ENCODE measurements at places on chromosomes 1 and 21.

- no peak for DNase-seq
Measured at GRCh38 chr1:26701266-26701994, 5.6 kb downstream of the ARID1A start.

GRCh38 chr1:193033610-193034009 is 25.6 kb downstream of the UCHL5 start:
- no peak for DNase-seq

DNA sequence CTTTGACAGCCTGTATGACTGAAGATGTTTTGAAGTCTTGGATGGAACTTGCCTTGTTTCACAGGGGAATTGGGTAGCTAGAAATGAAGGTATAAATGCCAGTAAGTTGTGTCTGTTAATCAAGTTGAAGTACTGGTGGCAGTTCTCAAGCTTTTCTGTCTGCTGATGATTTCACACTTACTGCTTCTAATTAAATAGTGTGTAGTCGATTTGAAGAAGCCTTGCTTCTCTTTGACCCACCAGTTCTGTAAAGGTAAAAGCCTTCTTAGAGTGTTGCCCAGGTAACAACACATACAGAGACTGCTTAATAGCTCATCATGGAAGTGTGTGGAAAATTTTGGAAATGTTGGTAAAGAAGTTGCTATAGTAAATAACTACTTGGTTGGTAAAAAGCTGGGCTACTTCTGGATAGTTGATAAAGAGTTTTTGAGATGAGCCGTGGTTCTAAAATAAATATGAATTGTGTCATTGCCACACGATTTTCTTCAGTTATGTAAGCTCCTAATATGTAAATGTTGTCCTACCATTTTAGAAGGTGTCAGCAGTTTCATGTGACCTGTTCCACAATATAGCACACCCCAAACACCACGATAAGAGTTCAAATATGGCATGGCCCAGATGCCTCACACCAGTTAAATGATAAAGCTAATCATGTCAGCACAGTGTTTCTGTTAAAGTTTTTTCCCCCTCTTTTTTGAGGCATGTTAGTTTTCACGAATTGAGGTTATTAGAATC is 7.4 kb downstream of the RABGAP1L start:
- DNase-seq = no peak

GRCh38 chr1:82995951-82996350 is 1003.0 kb downstream of the TTLL7 start:
- DNase-seq = no peak

DNA sequence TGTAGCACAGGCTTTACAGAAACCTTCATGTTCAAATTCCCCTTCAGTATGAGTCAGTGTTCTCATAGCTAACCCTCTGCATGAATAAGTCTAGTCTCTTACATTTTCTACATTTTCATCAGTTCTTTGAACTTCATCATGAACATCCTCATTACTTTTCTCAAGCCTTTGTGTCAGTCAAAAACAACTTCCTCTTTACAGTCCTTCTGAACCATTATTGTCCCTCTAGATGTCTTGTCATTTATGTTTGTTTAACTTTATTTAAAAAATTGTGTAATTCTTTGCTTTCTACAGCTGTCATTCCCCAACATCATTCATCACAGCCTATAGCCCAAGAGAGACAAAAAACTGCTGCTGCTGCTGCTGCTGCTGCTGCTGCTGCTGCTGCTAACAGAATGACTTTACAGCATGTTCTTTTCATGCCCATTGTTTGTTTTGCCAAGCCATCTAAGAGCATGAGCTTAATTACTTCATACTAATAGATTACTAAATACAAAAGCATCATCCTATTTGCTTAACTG is 133.1 kb downstream of the LRRC40 start:
- no peak for DNase-seq

GRCh38 chr21:27001526-27001925 is 34.6 kb upstream of the ADAMTS5 start:
- no peak for DNase-seq

GRCh38 chr1:160560045-160560705 is 19.1 kb downstream of the CD84 start:
- no peak for DNase-seq

DNA sequence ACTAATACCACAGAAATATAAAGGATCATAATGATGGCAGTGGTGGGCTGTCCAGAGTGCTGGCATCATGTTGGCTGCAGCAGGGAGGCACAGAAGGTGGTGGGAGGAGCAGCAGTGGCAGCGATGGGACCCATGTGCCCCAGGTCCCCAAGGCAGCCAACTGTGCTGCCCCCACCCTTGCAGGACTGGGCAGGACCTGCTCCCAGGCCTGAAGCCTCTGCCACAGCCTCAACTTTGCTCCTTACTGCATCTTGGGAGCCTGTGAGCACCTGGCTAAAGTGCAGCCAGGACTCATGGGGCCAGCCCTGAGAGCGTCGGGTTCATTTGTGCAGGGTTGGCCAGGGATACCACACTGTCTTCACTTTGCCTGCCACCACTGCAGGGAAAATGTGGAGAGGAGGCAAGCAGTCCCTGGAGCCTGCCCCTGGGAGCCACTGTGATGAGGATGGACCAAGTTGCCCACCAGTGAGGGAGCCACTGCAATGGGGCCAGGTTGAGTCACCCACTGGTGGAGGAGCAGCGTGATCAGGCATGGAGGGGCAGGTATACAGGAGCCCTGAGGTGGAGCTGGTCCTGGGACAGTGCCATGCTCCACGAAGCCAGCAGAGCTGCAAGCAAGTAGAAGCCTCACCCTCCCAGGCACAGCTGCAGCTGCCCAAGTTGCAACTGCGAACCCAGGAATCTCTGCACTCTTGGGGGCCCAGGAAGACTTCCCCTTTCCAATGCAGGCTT is 25.3 kb upstream of the DENND1B start:
- no peak for DNase-seq

- no peak for DNase-seq
Measured at GRCh38 chr1:39540504-39541031, 36.0 kb downstream of the PABPC4 start.

- no peak for DNase-seq
Measured at GRCh38 chr1:38586993-38587646, 272.5 kb downstream of the RRAGC start.

- no peak for DNase-seq
Measured at GRCh38 chr1:150765296-150765976, at the start of gene CTSS. CTSS (minus strand) TSS chr1:150765778; CDS start chr1:150764763, 1,015 bp downstream.

DNA sequence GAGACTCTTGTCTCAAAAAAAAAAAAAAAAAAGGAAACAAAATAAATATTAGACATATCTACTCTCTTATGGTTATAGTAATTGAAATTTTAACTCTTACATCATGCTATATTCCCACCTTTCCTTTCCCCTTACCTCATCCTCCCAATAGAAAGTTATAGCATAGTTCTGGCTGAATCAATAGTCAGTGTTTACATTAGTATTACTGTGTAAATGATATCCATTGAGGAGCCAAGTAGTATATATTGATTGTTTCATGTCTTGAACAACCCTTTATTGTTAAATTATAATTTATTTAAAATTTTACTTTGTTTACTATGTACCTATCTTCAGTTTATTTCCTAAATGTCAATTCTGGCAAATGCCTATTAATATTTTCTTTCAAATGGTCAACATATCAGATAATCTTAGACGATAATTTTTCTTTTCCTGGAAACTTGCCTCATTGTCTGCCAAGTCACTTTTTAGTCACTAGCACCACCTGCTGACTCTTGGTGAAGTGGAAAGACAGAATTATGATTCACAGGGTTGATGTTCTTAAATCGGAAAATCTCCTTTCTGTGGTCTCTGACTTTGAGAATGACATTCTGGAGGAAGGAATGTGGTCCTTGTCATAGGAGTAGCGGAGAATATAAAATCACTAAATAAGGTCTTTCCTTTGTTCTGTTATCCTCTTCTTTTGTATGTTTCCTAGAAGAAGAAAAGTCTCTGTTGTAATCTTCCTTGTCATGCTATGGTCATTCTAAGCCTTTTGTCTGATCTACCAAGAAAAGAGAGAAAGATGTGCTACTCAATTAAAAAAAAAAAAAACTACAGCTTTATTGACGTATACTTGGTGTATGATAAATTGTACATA is 8.6 kb downstream of the HJV start:
- DNase-seq = no peak

DNA sequence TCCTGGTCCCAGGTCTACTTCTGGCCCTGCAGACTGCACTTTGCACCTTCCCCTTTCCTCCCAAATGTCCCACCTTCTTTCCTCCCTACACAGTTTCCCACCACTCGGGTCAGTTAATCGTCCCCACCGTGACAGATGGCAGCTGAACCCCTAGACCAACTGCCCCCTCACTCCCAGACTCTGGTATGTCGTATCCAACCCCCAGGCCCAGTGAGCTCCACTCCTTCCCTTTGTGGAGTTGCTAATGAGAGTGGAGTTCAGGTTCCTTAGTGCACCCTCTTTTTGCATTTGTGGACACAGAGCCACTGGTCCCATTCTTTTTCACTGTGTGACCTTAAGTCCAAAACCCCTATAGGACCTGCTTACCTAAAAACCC is 1.8 kb downstream of the MAN1C1 start:
- no peak for DNase-seq

- DNase-seq = no peak
Measured at GRCh38 chr21:41660748-41661147, 106.1 kb downstream of the RIPK4 start.

GRCh38 chr1:115296981-115297380 is 41.1 kb downstream of the NGF start:
- DNase-seq = no peak

GRCh38 chr1:212442408-212442807 is 9.7 kb downstream of the NENF start:
- no peak for DNase-seq

DNA sequence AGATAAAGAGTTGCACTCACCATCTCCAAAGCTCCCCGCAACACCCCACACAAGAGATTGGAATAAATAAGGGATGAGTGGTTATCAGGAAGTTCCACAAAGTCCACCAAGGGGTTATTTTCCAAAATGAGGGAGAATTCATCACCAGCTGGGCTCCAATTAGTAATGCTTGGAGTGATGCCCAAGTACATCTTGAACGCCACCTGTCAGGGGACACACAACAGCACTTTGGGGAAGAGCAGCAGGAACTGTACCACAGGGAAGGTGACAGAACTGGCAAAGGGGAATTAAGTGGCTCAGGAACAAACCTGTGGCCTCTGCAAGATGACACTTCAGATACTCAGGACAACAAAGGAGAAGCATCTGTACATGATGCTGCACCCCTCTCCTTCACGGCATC is 11.5 kb downstream of the TRAPPC3 start:
- DNase-seq = no peak

DNA sequence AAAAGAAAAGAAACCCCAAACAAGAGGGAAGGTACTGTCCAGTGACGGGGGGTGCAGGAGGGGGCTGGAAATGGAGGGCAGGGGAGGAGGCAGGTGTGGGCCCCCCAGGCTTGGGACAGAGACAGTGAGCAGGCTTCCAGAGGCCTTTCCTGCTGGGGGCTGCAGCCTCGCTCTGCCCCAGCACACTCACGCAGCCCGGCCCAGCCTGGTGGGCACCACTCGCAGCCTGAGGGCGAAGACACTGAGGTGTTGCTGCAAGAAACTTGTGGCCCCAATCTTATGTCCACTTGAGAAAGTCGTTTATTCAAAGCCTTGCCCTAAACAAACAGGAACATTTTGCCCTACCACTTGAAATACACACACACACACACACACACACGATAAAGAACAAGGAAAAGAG is 274.4 kb downstream of the PCP4 start:
- DNase-seq = no peak

DNA sequence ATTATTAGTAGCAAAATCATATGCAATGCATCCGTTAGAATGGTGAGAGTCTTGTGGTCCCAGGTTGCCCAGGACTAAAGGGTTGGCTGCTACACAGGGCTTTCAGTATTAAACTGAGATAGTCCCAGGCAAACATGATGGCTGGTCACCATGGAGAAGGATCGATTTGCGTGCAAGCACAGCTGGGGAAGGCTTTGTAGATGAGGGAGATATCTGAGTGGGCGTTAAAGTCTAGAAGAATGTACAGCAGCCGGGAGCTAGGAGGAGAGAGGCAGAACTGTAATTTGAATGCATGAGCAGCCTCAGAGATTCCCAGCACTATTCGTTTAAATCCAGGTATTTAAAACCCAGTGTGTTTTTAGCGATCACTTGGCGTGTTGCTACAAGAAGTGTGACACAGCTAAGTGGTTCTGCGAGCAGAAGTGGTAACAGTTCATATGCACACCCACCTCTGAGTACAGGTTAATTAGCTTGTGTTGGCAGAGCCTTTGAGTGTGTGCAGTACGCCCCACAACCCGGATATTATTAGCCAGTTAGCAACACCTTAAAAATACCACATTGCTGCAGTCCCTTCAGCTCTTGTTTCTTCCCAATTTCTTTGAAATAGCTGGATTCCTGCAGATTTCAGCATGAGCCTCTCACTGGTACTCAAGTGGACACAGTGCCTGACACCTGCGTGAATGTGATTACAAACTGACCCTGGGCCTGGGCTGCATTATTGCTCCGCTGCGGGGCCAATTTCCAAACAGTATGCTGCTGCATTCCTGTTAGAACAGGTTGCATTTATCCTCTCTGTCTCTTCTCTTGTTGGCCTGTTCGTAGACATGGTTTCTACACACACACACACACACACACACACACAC is 67.2 kb upstream of the SCAF4 start:
- no peak for DNase-seq

- no peak for DNase-seq
Measured at GRCh38 chr1:107153014-107153413, 12.2 kb downstream of the NTNG1 start.

DNA sequence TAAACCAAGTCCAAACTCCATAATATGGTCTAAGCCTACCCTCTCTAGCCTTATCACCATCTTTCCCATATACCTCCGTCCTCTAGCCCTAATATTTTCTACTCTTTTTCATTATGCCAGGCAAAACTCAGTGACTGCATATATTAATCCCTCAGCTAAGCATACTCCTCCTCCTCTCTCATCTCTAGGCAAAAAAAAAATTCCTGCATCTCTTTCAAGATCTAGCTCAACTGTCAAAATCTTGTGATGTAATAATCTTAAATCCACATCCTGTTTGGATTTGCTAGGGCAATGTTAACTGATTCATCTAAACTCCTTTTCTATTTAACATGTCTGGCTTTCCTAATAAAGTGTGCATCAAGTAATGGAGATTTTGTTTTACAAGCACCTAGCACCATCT is 20.4 kb downstream of the PRPF38A start:
- DNase-seq = no peak

DNA sequence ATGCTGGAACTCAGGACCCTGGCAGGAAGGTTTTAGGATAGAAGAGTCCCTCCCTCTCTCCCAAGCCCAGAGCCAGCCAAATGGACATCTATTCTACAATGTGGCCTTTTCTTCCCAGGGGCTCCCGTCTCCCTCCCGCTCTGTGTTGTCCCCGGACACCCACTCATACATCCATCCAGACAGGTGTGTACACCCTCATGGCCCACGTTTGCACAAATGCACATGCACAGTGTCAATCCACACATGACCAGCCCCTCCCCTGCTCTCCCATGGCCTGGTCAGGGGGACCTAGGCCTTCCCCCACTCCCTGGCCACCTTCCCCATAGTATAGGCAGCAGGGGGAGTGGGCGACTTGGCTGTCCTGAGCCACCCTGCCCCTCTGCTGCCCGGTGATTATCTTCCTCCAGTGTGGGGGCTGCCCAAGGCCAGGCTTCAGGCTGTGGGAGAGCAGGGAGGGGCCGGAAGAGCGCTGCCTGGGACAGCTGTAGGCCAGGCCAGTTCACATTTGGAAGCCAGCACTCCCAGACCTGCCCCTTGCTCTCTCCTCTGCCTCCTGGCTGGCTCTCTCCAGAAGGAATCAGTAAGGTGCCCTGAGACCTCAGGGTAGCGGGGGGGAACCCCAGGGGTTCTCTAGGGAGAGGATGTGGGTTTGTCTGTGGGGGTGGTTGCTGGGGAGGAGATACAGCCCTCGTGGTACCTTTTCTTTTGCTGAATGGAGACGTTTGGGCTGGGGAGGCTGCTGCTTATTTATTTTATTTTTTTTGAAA is 4.1 kb upstream of the PTPN7 start:
- peak; percentile 53 for DNase-seq
